NCI-H69 (cell line): ENCODE measurements at places on chromosomes 5 and 9.

GRCh38 chr5:551406-551805 lies 27.2 kb upstream of the SLC9A3 start:
- no peak for DNase-seq

GRCh38 chr9:75911390-75911789 lies 20.9 kb downstream of the PCSK5 start:
- DNase-seq, result no peak

- DNase-seq, result peak; percentile 75
These were observed 32.8 kb upstream of the TNFAIP8 start for GRCh38 chr5:119322948-119323537.

- DNase-seq, result no peak
These were observed 41.3 kb downstream of the HK3 start for GRCh38 chr5:176857894-176858273.

DNA sequence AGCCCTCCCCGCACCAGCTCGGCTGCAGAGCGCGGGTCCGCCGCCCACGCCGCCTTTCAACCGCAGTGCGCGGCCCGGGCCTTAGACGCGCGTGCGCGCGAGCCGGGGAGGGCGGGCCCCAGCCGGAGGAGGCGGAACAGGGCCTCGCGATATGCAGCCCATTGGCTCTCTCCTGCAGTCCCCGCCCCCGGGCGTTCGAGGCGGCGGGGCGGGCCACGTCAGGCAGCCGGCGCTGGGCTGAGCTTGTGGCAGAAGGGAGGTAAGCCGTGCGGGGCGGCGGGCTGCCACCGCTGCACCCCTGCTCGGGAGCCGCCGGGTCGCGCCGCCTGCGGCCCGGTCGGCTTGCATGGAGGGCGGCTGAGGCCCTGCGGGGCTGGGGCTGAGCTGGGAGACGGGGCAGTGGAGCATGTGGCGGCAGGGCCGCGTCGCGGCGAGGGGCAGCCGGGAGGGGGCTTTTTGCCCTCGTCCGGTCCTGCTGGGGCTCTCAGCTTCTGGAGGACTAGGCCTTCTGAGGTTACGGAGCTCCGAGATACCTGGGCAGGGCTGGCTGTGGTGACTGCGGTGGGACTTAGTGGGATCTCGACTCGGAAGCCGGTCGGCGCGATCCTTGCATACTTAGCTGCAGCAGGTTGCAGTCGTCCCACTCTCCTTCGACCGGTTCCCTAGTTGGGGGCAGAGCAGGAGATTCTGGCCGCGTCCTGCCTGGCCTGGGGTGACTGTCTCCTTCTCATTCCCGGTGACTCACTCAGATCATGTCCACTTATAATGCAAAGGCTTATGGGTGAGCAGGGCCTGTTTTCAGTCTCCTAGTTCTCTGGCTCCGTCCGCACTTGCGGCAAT lies at the start of gene FOCAD:
FOCAD (plus strand) TSS at position 225 of the 840 bp plus-strand sequence. CDS start 31,095 bp downstream, outside the sequence.
- peak; percentile 99 for DNase-seq

DNA sequence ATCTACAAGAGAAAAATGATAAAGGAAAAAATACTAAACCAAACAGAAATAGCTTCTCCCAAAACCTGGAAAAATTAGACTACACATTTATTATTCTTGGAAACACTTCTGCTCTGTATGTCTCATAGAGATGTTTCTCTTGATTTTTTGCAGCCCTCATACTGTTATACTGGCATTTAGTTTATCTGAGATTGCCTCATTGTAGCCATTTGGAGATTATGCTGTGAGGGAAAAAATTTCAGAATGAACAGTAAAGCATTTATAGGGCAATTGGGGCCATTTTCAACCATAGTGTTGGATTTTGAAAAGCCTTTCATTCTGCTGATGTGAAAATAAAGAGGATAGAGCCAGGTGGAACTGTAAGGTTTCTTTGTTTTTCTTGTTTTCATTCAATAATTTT lies 441.8 kb upstream of the RIOK2 start:
- no peak for DNase-seq

DNA sequence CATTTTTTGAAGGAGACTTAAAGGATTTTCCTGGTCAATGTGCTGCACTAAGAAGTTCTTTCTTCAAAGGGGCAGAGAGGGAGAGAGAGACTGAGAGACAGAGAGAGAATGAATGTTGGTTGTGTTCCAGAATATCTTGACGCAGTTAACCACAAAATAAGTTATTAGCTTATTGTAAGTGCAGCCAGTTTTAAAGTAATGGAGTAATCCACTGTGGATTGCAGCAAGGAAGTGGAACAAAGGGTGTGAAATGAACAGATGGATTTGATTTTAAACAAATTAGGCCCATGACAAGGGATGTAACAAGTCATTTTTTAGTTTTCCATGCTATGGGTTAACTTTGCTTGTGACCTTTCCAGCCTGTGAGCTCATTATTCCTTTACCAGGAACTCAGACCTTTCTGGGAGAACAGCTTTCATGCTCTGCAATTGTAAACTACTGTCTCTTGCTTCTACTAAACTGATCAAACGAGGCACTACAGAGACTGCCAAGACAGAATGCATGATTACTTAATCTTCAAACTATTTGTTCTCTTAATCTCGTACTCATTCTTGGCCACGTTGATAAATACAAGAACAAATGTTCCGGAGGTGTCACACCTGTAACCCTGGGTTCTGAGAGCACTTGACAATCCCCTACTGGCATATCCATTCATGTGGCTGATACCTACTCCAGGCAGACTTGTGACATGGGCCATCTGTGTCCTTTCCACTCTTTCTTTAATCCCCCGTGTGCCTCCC lies 131.1 kb downstream of the TLE1 start:
- peak; percentile 30 for DNase-seq

DNA sequence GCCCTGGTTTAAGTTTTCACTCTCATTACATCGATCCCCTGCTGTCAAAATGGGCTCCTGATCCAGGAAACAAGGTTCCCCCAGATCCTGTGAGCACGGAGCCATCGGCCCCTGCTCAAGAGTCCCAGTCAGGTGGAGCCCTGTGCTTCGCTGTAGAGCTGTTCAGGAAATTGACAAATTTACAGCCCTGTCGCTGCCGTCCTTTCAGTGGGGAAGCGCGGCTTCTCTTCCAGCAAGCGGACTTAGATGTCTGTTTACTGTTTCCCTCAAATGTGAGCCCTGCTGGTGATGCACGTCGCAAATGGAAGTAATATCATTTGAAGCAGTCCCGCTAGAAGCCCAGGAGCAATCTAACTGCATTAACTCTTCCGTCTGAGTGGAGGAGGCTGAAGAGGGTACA lies 760.9 kb upstream of the WWC1 start:
- no peak for DNase-seq

DNA sequence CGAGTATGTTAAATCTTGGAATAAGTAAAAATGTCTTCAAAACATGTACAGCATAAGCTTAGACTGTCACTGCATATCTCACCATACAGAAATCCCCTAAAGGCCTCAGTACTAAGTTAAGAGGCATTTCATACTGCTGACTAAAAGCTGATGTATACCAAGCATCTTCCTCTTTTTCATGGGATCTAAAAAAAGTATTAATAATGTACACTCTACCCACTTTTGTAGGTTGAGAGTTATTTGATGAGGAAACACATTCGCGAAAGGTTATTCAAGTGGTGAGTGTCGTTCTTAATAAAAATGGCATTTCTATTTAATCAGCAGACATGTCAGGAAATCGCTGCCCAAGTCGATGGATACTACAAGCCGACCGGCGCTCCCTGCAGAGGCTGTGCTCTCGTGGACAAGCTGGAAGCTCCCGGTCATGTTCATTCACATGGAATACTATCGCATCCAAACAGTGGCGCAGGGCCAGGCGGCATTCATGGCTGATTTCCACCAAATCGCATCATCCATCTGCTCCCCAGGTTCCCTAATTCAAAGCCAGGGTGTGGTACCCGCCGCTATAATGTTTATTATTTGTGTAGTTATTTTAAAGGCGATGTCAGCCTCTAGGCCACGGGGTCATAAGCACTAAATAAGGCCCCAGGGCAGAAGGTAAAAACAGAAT lies 724 bp downstream of the SGTB start:
- DNase-seq, result peak; percentile 96

DNA sequence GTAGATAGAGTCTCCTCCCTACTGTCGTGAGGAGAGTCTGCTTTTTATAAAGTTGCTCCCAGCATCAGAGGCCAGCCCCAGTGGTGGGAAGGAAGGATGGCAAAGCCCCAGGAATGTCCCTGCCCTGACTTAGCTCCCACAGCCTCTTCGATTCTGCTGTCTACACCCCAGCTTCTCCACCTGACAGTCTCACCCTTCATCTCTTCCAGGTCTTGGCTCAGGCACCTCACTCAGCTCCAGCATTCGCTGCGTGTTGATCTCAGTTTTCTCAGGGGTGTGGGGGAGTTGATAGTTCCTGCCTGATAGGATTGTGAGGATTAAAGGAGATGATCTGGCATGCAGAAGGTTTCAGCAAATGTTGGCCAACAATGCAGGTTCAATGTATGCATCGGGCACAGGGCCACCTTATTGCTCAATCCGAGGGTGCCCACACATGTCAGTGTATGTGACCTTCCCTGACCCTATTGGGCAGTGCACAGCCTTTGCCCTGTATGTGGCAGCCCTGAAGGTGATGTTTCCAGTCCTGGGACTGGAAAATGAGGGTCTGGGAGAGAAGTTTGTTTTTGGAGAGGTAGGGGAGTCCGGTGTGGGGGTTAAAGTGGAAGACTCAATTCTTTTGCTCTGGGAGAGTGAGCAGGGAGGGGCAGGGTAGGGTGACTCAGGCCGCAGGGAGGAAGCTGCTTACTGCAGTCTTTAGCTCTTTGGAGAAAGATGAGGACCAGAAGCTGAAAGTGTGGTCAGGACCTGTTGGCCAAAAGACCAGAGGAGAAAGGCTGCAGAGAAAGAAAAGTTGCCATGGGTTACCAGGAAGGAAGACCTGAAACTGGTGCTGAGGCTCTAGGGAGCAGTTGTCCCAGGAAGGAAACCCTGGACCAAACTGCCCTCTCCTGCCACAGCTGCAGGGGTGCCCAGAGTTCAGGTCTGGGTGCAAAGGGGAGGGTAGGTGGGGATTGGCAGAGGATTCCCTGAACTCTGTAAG lies 153.2 kb downstream of the MACROH2A1 start:
- DNase-seq, result no peak

GRCh38 chr5:59282726-59283125 lies 610.8 kb downstream of the PDE4D start:
- DNase-seq, result no peak

DNA sequence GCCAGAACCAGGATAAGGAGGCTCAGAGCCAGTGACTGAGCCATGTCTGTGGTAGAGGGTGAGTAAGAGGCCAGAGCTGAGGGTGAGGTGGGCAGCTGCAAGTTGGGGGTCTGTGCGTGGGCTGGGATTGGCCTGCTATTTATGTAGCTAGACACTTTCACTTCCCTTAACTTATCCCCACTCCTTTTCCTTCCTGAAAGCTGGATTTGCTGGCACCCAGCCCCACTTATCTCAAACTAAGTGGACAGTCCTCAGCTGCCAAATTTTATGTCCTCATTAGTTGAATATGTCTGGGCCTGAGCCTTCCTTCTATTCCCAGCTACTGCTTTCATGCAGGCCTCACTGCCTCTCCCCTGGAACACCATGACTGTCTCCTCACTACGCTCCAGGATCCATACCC lies at the start of gene CCL21:
CCL21 (minus strand) TSS at position 114 of the 400 bp plus-strand sequence; CDS start at position 44, 70 bp downstream.
- no peak for DNase-seq

GRCh38 chr9:104991144-104991953 lies 63.4 kb upstream of the ABCA1 start:
- DNase-seq, result peak; percentile 92

DNA sequence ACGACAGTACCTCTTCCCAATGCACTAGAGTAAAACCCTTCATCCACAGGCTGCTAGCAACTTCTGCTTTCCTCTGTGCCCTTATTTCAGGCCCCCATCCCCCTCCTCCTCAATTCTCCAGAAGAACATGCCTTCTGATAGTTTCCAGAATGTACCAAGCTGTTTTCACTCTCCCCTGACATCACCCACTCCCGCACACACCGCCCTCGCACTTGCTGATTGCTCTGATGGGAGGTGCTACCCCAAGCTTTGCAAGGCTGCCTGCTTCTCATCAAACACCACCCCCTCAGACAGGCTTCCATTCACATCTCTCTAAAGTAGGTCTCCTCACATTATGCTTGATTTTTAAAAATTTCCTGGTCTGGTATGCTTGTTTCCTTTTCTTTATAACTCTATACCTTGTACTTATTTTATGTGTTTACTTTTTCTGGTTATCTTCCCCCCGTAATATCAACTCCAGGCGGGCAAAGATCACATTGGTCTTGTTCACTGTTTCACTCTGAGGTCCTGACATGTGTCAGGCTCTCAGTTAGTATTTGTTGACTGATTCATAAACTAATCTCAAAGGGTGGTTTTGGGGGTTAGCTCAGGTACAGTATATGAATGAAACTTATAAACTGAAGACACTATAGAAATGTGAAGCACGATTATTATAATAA lies 91.0 kb upstream of the C9orf72 start:
- DNase-seq, result no peak

DNA sequence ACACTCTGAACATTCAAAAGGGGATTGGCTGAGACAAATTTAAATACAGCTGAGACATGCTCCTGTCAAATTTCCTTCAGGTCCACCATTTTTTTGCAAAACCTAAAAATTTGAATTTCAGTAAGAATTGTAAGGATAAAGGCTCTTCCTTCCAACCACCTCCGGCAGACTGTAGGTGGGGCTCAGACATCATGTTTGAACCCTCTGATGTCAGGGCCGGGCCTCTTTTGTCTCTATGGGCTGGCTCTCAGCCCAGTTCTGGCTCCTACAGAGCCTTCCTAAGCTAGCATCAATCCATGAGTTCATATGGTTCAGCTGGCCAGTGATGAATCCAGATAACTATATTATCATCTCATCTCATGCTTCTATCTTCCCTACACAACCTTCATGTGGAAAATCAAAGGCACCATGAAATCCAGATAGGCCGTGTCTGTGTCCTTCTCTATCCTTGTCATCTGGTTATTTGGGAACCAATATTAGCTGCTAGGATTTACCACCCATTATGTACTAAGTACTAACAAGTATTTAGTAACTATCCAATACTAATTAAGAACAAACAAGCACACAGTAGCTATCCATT lies 44.2 kb downstream of the NIPSNAP3B start:
- DNase-seq, result peak; percentile 90

GRCh38 chr5:57298985-57299491 lies 125.2 kb downstream of the GPBP1 start:
- peak; percentile 75 for DNase-seq

GRCh38 chr9:92247296-92247695 lies 46.2 kb downstream of the IARS1 start:
- no peak for DNase-seq

DNA sequence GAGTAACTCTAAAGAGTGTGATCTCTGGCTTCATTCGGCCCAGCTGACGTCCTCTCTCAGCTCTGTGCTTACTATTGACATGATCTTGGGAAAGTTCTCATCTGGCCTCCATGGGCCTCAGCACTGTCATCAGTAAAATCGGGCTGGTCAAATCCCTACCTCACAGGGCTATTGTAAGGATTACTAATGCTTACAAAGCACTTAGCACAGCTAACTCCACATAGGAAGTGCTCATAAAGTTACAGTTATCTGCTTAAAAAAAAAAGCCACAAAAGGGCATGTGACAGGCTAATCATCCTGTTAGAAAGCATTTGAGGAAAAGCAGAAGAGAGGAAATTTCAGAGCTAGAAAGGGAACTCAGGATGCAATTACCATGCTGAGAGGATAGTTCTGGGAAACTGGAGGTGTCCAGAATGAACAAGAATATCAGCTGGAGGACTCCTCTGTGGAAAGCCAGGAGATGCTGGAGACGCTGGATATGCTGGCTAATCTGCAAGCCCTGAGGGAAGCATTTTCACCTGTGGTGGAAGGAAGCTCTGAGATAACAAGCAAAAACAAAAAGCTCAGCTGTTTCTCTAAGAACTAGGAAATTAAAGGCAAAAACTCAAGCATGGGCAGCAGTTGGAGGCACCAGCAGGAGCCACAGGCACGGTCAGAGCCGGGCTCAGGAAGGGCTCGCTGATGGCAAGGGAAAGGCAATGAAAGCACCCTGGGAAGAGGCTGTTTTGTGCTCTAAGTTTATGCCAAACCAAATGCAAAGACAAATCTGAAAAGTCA lies 4.4 kb upstream of the BHMT start:
- DNase-seq, result no peak
